Mucosa of gallbladder (tissue), 1 donor: ENCODE measurements at places on chromosomes 2 and 18. TPM values are rescaled to one million over a fixed set of nuclear protein-coding genes. Genes with fewer than 3 reads are reported as not detected.

DNA sequence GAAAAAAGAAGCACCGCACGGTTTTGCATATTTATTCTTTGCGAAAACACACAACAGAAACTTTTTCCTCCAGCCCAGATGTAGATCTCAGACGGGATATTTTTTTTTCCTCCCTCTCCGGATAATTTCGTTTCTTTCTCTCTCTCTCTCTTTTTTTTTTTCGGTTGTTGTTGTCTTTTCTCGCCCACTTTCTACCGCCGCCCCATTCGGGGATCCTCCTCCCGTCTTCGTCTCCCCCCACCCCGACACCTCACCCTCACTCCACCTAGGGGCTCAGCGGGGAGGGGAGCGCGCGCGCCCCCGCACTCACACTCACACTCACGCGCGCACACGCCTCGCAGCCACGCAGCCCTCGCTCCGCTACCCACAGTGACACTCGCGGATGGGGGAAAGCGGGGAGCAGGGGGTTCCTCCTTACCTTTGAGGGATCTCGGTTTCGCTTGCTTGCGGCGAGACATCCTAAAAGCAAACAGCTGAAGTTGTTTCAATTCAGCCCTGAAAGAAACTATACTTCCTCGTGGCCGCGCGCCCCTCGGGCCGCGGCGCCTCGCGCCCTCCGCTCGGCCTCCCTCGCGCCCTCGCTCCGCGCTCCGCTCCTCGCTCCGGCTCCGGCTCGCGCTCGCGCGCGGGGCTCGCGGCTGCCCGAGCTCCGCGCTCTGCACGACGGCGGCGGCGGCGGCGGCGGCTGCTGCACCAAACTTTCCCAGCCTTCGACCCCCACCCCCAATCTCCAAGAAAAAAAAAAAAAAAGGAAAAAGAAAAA is 1.3 kb downstream of the ZNF521 start:
- DNase-seq: no peak

OBSL1 gene
- 57.8 TPM for total RNA-seq

LYG1 gene
- total RNA-seq: 1.6 TPM

GRCh38 chr2:26903676-26904075 is 55.7 kb downstream of the DPYSL5 start:
- DNase-seq: no peak

ALLC gene
- 0.81 TPM for total RNA-seq

DNA sequence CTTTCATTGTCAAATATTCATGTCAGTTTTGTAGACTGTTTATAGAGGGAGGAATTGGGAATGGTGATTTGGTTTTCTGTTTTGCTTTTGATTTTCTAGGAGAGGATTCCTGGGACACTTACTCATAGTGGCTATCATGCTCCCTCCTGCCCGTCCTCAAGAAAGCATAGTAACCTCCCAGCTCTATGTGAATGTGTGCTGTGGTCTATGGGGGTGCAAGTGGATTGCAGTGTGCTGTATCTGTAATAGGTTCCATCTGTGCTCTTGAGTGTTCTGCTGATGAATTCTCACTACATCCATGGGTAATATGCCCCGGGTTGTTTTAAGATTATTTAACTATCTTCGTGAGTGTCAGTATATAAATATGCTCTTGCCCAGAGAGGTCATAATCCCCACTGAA is 811.3 kb downstream of the CNTNAP5 start:
- DNase-seq: no peak

- no peak for DNase-seq
Measured at GRCh38 chr18:30522288-30522929, 520.1 kb downstream of the DSC3 start.

GRCh38 chr2:74441170-74441689 is 507 bp downstream of the RTKN start:
- DNase-seq: no peak

DNA sequence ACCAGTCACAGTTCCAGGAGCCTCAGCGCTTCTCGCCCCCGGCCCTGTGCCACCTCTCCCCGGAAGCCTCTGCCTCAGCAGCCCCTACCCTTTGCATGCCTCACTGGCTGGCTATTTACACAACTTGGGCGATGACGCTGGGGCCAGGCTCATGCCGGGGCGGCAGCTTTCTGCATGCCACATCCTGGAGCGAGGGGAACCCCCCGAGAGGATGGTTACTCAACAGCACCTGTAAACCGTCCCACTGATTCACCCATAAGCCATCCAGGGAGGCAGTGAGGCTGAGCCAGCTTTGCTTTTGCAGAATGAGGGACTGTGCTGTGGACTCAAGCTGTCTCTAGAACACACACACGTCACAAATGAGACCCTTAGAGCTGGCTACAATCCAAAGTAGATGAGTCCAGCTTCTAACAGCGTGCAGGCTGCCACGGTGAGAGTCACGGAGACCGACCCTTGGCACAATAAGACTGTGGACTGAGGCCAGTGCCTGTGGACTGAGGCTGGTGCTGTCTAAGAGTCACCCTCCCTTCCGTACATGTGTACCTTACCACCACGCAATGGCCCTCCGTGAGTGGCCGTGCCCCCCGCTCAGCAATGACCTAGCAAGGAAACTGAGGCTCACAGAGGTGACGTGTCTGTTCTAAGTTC is 45.6 kb upstream of the ODC1 start:
- peak; percentile 40 for DNase-seq

GRCh38 chr2:181459621-181460021 is 2.4 kb downstream of the ITGA4 start:
- DNase-seq: no peak

GRCh38 chr2:73089270-73090030 is 17.9 kb upstream of the SFXN5 start:
- peak; percentile 78 for DNase-seq

GRCh38 chr18:8732442-8733360 is 27.3 kb downstream of the MTCL1 start:
- peak; percentile 80 for DNase-seq

GRCh38 chr2:27545348-27546141 is 37.3 kb upstream of the ZNF512 start:
- DNase-seq: no peak

- no peak for DNase-seq
Measured at GRCh38 chr2:230828272-230828961, 36.3 kb upstream of the ITM2C start.

GRCh38 chr2:38835015-38835601 is 40.6 kb downstream of the DHX57 start:
- DNase-seq: no peak

ABI2 gene
- 64.8 TPM for total RNA-seq
